GM19239 (cell line): ENCODE measurements at places on chromosomes 7 and 10.

DNA sequence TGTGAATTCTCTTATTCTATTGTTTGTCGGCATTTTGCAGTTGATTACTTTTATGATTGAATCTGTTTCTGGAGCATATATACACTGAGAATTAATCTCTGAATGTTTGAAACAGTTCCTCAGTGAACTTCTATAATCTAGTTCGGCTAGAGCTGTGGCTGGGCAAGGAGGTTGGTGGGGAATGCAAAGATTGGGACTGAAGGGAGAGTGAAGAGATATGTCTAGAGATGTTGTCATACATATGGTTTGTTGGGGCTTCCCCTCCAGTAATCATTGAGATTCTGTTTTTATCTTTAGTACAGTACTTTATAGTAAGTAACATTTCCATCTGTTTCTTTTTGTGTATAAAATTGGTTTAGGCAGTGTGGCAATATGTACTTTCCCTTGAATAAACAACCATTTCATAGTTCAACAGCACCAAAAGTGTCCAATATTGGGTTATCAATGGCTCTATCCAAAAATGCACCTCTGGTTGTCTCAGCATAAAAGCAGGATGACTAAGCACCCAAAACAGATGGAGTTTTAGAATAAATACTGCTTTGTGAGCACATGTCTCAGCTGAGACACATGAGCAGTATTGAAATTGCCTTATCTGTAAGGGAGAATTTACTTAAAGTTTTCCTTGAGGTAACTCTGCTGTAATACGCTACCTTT, 36.7 kb downstream of the WAC start:
- no peak for DNase-seq

- DNase-seq: no peak
Measured at GRCh38 chr7:129801882-129802281, 150.9 kb downstream of the UBE2H start.

DNA sequence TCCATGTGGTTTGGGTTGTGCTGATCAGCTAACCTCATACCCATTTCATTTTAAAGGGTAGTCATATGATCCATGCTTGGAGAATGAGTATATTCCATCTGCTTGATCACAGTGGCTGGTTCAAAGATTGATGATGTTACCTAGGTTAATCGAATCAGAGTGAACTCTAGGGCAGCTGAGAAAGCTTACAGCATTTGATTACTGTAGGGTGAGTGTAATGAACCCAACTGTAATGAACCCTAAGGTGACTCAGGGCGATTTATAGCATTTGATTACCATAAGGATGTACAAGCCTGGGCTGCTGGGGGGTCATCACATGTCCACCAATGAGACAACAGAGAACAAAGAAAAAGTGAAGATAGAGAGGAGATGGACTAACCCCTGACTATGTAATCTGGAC, 523.1 kb downstream of the ADRA2A start:
- no peak for DNase-seq

- DNase-seq: no peak
Measured at GRCh38 chr7:142905759-142906158, 20.2 kb upstream of the TRPV6 start.

- DNase-seq: no peak
Measured at GRCh38 chr7:134710854-134711624, 64.4 kb downstream of the BPGM start.
